B cell (primary cell): ENCODE measurements at places on chromosomes 3 and 15.

GRCh38 chr3:181292984-181293383 is 303.4 kb upstream of the DNAJC19 start:
- DNase-seq: no peak

GRCh38 chr3:21174461-21174860 is 576.5 kb downstream of the ZNF385D start:
- DNase-seq: no peak

DNA sequence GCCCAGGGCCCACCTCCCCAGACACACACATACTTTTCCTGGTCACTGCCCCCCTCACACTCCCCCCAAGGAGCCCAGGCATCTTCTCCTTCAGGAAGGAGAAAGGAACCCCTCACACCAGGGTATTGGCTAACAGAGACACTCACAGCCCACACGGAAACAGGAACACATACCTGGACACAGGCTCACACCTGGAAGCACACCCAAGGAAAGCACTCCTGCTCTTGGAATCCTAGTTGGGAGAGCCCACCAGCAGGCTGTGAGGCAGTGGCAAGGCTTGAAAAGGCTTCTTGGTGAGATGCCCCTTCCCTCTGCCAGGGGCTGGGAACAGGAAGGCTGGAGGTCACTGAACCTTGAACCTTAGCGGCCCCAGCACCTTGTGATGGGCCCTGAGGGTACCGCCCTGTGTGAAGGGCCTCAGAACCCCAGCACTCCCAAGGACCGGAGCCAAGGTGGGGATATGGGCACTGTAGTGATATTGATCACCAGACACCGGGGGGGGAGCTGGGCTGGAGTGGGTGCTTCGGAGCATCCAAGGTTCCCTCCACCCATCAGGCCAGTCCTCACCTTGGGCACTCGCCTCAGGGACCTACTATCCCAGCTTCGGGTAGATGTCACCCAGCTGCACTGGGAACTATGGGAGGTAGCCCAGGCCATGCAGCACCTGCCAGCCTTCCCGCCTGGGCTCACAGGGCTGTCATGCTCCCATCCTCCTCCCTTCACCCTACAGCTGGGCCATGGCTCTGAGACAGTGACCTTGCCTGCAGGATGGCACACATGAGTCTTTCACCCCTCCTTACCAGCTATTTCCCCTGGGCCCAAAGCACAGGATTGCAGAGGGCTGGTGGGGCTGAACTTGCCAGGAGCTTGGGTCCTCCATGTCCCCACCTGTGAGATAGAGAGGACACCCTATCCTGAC is 16.4 kb downstream of the MYL3 start:
- no peak for DNase-seq

DNA sequence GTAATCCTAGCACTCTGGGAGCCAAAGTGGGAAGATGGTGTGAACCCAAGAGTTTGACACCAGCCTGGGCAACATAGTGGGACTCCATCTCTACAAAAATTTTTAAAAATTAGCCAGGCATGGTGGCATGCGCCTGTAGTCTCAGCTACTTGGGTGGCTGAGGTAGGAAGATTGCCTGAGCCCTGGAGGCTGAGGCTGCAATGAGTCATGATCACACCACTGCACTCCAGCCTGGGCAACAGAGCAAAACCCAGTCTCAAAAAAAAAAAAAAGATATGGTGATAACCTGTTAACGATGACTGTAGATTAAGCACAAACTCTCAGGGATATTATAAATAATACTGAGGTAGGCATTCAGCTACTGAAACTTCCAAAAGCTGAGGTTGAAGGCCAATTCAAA is 107.5 kb downstream of the SLC49A4 start:
- no peak for DNase-seq

DNA sequence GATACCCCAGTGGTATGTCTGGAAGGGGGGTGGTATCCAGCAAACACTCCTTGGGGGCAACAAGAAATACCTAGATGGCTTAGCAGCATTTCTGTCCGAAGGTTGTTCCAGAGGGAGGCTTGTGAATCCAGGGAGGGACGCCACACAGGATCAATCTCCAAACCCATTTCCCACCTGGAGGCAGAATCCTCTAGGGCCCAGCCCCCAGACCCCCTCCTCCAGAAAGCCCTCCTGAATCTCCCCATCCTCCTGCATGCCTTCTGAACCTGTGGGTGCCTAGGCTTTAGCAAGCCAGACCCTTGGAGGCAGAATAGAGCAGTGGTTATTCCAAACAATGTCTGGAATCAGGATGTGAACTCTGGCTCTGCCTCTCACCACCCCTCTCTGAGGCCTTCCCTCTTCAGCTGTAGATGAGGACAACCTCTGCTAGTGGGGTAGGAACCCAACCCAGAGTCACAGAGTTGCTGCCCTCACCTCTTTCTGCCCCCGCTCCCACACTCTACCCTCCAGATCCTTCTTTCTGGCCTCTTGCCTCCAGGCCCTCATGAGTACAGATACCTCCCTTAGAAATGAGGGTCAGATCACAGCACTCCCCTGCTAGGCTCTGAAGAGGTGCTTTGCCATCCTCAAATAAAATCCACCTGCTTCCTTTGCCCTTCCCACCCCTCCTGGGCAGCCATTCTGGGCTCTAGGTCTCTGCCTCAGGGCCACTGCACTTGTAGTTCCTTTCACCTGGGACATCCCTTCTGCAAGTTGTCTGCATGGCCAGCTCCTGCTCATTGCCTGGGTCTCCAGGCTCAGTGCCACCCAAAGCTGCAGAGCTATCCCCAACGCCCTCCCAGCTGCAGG is 8.1 kb downstream of the CISH start:
- DNase-seq: no peak

- DNase-seq: no peak
Measured at GRCh38 chr3:116821371-116821770, 111.8 kb downstream of the TUSC7 start.

- DNase-seq: no peak
Measured at GRCh38 chr15:49645941-49646340, 25.1 kb downstream of the DTWD1 start.

GRCh38 chr3:47664519-47664918 is 85.9 kb upstream of the CSPG5 start:
- no peak for DNase-seq
